Hematopoietic multipotent progenitor cell treated with erythropoietin and hydrocortisone succinate and interleukin-3 and kit ligand, for 8 days (in vitro differentiated cells): ENCODE measurements at places on chromosomes 4 and X.
A peak's percentile ranks its signal among the peaks of the same experiment; 100 is the strongest.

- DNase-seq, result no peak
These were observed 66.9 kb downstream of the GALNTL6 start for GRCh38 chr4:171880136-171880535.

- DNase-seq, result no peak
These were observed 101.2 kb upstream of the SLC4A4 start for GRCh38 chr4:71237641-71238040.

DNA sequence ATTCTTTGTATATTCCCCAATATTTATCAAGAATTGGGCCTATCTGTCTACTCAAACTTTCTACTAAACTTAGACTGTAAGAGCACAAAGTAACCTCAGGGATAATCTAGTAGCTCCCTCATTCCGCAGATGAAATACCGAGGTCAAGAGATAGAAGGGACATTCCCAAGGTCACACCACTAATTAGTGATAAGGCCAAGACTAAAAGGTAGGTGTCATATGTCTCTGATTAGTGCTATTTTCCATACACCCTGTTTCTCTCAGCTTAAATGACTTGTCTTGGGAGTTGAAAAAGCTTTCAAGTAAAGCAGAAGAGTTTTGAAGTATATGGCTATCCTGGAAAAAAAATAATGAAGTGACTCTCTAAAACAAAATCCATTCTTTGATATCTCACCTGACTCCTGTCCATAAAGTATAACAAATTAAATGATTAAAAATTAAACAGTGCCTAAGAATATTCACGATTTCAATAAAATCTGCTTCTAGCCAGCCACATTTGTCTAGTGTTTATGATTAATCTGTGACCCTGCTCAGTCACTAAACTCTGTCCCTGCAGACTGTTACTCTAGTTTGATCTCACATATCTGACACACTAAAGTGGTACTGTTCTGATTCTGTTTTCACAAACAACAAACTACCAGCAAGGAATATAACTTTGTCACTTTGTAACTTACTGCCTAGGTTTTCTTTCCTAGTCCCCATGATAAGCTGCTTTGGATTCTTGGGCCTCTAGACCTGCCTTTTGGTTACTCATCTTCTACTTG is 10.3 kb downstream of the GPR174 start:
- no peak for DNase-seq

- DNase-seq, result no peak
These were observed 174.5 kb downstream of the SMIM20 start for GRCh38 chr4:26088433-26088928.

- DNase-seq, result no peak
These were observed 477 bp downstream of the PSAPL1 start for GRCh38 chr4:7434141-7434765.

DNA sequence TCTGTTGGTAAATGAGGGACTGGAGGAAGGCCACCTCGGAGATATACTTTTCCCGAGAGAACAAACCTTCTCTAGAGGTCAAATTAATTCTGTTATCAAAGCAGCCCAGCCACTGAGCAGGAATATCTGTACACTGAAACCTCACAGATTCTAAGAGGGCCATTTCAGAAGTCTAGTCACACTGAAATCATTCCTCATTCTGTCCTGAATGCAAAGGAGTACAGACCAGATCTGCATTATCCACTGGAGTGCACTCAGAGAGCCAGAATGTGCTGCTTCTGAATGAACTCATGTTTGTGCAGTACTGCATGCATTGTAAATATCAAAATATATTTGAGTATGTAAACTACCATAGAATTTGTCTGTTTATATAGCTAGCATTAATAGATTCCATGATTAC is 278.3 kb upstream of the FSTL5 start:
- no peak for DNase-seq

GRCh38 chr4:60729194-60729593 is 470.9 kb upstream of the ADGRL3 start:
- no peak for DNase-seq

GRCh38 chr4:2626231-2626630 is 89.8 kb downstream of the FAM193A start:
- DNase-seq, result no peak

GRCh38 chr4:170657761-170658160 is 568.0 kb upstream of the AADAT start:
- no peak for DNase-seq

- DNase-seq, result no peak
These were observed 257.2 kb downstream of the FBXW7 start for GRCh38 chr4:152278505-152279233.

GRCh38 chrX:781224-782204 is 150.9 kb downstream of the SHOX start:
- no peak for DNase-seq

DNA sequence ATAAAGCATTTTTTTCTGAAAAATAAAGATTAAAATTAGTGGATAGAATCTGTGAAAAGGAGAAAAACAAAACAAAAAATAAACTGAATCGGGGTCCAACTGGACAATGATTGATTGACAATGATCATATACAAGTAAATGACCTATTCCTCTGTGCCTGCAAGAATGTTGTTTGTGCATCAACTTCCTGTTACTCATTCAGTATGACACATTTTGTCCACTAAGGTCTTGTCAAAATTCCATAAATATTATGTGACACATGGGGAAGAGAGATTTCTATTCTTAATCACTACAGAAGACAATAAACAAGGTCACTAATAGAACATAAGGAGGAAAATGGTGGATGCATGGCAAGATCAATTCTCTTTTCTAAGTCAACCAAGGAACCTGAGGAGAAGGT is 54.9 kb downstream of the F8 start:
- no peak for DNase-seq

DNA sequence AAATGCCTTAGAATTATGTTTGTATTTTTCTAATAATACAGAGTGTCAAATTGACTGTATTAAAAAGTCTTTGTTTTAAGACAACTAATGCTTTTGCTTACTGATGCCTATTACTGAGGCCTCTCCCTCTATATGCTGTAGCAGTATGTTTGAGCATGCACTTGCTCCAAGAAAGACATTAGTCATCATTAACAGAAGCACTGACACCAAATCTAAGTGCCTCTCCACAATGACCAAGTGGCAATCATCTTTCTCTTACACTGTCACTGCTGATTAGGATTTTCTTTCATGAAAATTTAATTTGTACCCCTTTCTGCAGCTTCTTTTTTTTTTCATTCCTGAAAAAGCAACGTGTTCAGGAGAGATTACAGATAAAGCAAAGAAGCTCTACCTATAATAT is 11.1 kb upstream of the MAB21L2 start:
- DNase-seq, result peak; percentile 30

- DNase-seq, result no peak
These were observed 903.6 kb downstream of the RPA4 start for GRCh38 chrX:97787311-97787710.

GRCh38 chrX:8679550-8679949 is 52.4 kb downstream of the ANOS1 start:
- DNase-seq, result no peak

- peak; percentile 9 for DNase-seq
These were observed 32.9 kb downstream of the PHKA2 start for GRCh38 chrX:18951032-18951431.

- no peak for DNase-seq
These were observed 311.4 kb downstream of the MAPK10 start for GRCh38 chr4:86048426-86048825.

GRCh38 chr4:164730705-164731393 is 23.1 kb upstream of the SMIM31 start:
- no peak for DNase-seq

- DNase-seq, result no peak
These were observed 161.6 kb upstream of the FAT1 start for GRCh38 chr4:186885289-186885688.

- DNase-seq, result no peak
These were observed 9.7 kb upstream of the SORCS2 start for GRCh38 chr4:7182616-7183015.

- DNase-seq, result peak; percentile 52
These were observed 81.7 kb downstream of the ZC4H2 start for GRCh38 chrX:64894454-64895038.

- DNase-seq, result no peak
These were observed 62.4 kb downstream of the ZNF182 start for GRCh38 chrX:47941423-47941822.

DNA sequence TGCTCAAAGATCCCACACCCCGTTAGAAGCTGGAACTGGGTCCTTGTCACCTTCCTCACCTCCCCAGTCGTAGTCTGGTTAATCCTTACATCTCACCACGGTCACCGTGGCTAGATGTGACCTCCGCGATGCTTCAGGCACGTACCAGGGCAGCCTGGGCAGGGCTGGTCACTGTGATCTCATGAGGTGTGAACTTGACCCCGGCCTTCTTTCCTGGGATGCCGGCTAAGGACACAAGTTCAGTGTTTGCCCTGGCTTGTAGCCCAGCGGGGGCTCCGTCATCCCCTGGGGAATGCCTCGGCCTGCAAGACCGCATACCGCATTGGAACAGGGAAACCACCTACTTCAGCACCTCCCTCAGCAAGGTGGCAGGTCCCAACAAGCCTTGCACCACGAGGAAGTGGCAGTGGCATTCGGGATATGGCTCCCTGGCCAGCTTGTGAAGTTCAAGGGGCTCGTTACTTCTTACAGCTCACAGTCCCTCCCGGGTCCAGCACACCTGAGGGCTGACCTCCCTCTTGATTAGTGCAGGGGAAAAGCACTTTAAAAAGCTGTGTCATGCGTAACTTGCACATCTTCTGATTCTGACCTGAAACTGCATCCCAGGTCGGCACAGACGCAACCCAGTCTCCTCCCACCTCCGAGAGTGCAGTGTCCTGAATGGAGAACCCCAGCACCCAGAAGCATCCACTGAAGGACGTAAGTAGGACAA is 25.9 kb downstream of the NOP14 start:
- DNase-seq, result no peak

DNA sequence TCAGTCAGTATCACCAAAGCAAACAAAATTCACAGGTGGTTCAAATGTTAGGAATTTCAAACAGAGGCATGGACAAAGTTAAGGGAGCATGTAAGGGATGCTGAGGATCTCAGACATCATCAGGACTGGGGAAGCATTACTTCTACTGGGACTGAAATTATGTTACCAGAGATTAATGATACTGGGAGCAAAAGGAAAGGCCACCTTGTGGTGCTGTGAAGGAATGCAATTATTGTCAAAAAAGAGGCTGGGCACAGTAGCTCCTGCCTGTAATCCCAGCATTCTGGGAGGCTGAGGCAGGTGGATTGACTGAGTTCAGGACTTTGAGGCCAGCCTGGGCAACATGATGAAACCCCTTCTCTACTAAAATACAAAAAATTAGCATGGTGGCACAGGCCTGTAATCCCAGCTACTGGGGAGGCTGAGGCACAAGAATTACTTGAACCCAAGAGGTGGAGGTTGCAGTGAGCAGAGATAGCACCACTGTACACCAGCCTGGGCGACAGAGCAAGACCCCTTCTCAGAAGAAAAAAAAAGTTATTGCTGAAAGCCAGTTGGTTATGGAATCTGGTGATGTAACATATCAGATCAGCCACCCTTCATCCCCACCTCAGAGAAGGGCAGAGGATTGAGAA is 954.3 kb downstream of the PCDH7 start:
- DNase-seq, result no peak

- DNase-seq, result no peak
These were observed 41.0 kb upstream of the PDLIM5 start for GRCh38 chr4:94410678-94411206.

GRCh38 chr4:148834804-148835631 is 392.8 kb upstream of the NR3C2 start:
- no peak for DNase-seq

DNA sequence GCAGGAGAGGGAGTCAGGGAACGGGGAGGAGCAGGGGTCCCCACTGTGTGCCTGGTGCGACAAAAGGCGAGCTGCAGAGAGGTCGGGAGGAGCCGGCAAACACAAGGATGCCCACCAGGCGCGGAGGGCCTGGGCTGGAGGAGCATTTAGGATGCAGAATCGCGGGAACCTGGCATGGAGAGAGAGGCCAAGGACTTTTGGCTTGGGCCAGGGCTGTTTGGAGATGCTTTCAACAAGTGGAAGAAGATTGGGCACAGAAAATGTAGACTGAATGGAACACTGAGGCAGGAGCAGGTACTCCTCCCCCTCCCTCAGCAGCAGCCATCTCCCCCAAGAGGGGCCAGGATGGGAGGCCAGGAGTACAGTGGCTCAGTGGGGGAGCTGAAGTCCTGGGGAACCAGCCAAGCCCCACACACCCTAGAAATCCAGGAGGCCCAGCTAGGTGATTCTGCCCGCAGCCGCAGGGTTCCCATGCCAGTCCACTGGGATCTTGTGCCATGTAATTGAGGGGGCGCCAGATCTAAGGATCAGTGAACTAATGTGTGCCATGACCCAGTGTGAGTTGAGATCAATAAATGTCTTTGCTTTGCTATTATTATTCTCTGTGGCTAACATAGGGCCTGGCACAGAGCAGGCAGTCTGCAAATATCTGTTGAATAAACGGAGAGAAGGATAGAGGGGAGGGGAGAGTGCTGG is 1.1 kb upstream of the ABLIM2 start:
- DNase-seq, result no peak

GRCh38 chr4:165326831-165327210 is 648 bp upstream of the MSMO1 start:
- DNase-seq, result peak; percentile 53

- no peak for DNase-seq
These were observed 37.3 kb upstream of the BCORL1 start for GRCh38 chrX:129945131-129945530.

- DNase-seq, result no peak
These were observed 592.5 kb downstream of the PPARGC1A start for GRCh38 chr4:23297327-23297726.

- DNase-seq, result no peak
These were observed 42.8 kb upstream of the ANK2 start for GRCh38 chr4:113006632-113007031.

GRCh38 chrX:43644124-43644701 is 11.9 kb upstream of the MAOA start:
- no peak for DNase-seq

- no peak for DNase-seq
These were observed 359.1 kb downstream of the DACH2 start for GRCh38 chrX:86507331-86507730.

- peak; percentile 11 for DNase-seq
These were observed 13.7 kb downstream of the BCORL1 start for GRCh38 chrX:129996120-129996519.

GRCh38 chr4:174061026-174061425 is 222.4 kb downstream of the FBXO8 start:
- no peak for DNase-seq

DNA sequence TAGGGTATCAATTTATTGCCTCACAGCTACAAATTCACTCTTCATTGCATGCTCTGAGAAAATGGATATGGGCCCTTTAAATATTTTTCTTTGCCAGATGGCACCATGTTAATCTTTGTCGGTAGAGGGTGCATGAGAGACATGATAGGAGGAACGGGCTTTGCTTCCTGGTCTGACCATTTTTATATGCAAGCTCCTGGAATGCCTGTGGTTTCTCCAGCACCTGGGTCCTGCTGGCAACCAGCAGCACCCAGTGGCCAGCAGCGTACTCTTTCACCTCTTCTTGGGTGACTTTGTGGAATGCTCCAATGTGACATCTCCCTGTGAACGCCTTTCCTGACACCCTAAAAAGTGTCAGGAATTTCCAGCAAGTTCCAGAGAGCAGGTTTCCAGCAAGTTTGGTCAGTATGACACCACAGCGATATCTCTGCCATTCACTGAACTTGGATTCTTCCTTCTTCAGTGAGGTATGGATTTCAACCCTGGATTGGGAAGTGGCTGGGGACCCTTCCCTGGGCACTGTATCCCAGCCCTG is 140.3 kb upstream of the PGRMC2 start:
- peak; percentile 69 for DNase-seq
